ENCODE measurements at places on chromosomes 5 and 9.
A peak's percentile ranks its signal among the peaks of the same experiment; 100 is the strongest.

GRCh38 chr9:6923086-6923485 lies 165.3 kb downstream of the KDM4C start:
- DNase-seq: no peak

DNA sequence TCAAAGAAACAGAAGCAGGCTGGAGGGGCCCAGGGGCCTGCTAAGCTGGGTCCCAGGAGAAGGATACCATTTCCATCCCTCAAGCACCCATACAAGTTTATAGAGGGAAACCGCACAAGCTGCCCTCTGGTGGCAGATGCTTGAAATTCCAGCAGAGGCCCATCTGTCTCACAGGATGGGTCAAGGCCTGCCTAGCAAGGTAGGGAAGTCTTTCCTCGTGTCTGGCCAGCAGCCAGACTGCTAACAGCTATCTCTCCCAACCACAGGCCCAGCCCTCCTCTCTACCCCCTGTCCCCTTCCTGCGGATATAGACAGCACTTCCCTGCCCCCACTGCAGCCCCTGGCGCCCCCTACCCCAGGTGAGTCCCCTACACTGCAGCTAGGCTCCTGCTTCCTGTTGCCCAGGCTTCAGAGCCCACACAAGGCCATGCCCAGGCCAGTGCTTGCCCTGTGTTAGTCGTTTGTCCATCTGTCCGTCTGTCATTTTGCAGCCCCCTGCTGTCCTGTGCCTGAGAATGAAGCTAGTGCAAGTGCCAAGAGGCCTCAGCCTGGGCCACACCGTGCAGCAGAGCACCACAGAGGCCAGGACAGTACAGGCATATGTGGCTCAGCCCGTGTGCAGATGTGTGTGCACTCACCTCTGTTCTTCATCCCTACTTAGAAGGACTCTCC lies 26.2 kb downstream of the TCF7 start:
- no peak for DNase-seq

- no peak for DNase-seq
Measured at GRCh38 chr5:6287176-6287575, 91.2 kb downstream of the MED10 start.

GRCh38 chr9:30815585-30815984 lies 1568.9 kb upstream of the ACO1 start:
- DNase-seq: no peak

DNA sequence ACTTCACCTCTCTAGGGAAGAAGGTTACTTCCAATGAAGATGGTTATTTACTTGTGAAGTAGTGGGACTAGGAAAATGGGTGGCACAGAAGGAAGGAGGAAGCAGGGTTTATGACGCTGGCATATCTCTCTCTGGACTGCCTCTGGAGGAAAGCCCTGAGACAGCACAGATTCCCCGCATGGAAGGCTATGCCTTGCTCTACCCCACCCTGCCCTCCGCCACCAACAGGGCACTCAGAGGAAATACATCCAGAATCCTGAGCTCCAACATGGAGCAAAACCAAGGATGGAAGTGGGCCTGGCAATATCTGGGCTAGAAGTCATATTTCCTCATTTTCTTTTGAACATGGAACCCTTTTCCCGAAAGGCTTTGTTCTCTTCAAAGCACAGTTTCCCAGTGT lies 346.9 kb downstream of the ZSWIM6 start:
- no peak for DNase-seq

GRCh38 chr5:9500625-9501024 lies 45.2 kb downstream of the SEMA5A start:
- no peak for DNase-seq

DNA sequence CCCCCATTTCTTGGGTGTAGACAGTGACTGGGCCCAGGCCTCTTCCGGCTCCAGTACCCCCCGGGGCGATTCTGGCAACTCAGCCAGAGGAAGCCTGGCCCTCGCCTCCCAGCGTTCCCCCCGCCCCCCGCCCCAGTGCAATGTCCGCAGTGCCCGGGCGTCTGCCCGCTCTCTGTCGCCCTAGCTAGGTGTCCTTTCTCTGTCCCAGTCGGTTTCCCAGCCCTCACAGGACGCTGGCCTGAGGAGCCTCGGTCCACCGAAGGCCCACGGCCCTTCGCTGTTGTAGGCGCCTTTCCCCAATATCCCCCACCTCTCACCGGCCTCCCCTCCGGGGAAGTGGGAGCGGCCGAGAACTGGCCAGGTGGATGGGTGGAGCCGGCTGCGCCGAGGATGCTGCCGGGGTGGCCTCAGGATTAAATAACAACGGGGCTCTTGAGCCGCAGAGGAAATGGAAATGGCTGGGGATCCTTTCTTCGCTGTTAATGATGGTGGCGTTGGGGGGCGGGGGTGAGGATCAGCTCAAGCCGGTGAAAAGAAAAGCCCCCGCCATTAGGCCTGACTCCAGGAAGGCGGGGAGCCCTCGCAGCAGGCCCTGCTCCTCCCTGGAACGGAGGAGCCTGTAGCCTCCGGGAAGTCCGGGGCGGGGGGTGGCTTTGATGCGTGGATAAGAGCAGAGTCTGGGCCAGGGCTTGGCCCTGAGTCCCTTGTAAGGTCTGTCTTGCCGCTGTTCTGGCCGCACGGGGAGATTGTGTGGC lies 1.1 kb upstream of the SPRY4 start:
- DNase-seq: no peak

GRCh38 chr9:88197781-88198340 lies 59.6 kb upstream of the SPATA31C2 start:
- DNase-seq: no peak

GRCh38 chr9:93483497-93483896 lies 30.1 kb upstream of the FAM120AOS start:
- DNase-seq: no peak

DNA sequence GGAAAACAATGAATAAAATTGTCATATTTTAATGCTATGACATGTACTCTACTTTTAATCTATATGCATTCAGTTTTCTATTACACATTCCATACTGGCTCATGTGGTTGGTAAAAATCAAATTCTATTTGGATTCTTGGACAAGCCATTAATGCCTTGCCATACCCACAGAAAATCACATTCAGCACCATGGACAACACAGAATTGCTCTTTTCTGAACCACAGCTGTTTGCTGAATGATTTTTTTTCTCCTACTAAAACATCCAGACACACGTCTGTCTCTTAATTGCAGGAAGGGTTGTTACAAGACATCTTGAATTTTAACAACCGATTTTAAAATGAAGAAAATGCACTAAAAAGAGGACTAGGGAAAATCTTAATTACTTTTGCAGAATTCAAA lies 675.6 kb downstream of the BRINP1 start:
- DNase-seq: no peak

DNA sequence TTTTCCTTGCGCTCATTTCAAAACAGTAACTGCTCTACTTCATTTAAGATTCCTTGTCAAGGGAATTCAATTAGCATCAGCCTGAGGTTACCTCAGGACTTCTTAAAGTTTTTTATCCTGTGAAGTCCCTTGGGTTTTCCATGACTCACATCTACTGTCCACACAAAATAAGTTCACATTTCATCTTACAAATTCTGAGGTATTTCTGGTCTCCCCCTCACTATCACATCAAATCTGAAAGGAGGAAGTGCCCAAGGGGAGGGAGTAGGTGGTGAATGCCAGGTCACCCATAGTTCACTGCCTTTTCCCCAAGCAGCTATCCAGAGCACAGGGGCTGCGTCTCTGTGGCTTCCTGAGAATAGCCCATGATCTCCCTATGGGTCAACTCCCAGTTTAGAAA lies 227.1 kb upstream of the NREP start:
- no peak for DNase-seq

DNA sequence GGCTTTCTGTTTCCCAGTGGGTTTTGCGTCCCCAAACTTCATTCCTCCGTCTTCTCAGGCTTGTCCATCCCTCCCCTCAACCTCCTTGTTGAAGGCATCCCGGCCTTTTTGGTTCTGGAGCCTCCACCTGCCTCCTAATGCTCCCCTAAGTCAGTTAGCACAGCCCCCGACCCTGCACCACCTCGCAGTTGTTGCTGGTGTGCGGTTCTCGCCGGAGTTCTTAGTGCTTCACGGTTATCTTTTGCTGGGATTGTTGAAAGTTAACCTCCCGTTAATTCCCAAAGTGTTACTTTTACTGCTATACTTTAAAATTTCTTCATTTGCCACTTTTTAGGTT lies 447 bp downstream of the UBLCP1 start:
- DNase-seq: no peak

GRCh38 chr5:111271885-111272284 lies 47.7 kb downstream of the CAMK4 start:
- DNase-seq: no peak

- DNase-seq: peak; percentile 40
Measured at GRCh38 chr9:37464426-37465248, 613 bp downstream of the ZBTB5 start.

GRCh38 chr5:7391215-7391614 lies 4.7 kb upstream of the ADCY2 start:
- DNase-seq: no peak

- DNase-seq: no peak
Measured at GRCh38 chr9:5292141-5292540, 12.4 kb downstream of the RLN2 start.

DNA sequence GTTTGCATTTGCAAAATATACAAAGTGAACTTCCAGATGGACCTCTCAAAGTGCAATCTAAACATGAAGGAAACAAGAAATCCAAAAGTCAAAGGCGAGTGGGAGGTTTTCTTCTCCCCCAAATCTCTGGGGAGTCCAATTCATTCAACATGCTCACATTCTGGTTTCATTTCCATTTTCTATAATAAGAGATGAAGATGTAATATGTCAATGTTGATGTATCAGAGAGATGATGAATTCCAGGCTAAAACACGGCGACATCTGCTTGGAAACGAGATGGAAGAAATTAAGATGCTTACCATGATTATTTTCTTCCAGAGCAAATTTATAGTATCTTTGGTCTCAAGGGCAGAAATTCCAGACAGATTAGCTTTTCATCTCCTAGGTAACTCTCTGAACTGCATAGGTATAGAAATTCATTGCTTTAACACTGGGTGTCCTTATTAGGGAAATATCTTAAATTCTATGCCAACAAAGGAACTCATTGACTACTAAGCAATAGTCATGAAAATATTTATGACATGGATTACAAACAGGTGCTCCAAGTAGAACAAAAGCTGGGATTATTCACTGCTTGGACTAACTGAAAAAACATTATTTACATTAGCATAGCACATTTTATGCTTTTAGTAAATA lies 287.9 kb downstream of the SEC61B start:
- DNase-seq: no peak

- DNase-seq: no peak
Measured at GRCh38 chr5:176440927-176441706, 7.1 kb upstream of the FAF2 start.

DNA sequence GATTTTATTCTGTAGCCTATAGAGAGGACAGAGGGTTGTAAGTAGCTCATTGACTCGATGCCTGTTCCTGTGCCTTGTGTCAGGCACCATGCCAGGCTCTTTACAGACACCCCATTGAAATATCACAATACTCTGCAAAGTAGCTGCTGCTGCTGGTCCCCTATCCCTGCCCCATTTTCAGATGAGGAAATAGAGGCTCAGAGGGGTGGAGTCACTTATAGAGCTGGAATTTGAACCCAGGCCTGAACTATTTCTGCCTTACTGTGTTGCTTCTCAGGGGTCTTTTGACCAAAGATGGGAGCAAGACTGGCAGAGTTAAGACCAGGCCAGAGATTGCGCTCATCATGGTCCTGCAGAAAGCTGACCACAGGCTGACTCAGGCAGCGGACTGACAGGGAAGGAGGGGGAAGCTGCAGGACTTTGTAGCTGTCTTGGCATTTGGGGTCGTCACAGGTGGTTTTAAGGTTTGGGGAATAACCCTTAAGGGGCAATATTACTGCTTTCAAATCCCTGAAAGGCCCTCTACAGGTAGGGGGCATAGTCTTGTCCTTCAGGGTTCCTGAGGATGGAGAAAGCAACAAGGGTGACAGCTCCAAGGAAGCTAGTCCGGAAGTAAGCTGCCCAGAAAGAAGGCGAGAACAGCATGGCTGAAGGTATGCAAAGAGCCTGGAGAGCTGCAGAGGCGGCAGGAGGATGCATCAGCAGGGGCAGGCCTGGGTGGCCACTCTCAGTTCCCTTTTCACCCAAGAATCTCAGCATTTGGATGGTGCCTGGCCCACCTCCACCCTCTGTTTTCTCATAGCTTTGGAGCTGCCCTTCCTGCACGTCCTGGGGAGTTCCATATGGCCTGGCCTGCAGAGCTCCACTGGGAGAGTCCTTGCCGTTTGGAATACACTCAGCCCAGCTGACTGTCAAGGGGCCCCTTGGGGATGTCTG lies 18.3 kb upstream of the NDST1 start:
- DNase-seq: no peak

- DNase-seq: no peak
Measured at GRCh38 chr9:13779106-13779505, 499.6 kb upstream of the MPDZ start.

DNA sequence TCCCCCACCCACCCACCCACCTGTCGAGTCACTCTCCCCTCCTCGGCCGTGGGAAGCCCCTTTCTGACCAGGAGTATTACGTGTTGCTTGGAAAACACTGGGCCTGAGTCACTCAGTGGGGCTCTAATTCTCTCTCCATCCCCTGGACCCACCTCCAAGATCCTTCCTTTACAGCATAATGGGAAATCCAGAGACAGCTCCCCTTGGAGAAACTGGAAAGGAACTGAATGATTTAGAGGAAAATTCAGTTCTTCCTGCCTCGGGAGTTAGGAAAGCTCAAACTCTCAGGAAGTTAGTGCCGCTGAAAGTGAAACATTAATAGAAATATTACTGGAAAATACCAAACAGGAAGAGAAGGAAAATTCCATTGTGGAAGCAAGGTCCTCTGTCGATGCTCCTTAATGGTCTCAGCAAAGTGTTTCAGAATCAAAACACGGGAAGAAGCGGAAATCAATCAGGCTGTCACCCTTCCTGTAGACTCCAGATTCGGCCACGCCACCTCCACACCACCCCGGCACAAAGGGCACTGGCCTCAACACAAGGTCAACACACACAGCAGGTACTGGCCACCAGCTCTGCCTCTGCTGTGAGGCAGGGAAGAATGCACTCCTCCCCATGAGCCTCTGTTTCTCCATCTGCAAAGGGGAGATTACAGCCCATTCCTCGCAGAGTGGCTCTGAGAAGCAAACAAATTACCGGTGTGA lies 9.6 kb downstream of the SHB start:
- DNase-seq: no peak

- no peak for DNase-seq
Measured at GRCh38 chr5:167639273-167639672, 652.2 kb upstream of the WWC1 start.

All from stimulated activated CD4-positive, alpha-beta T cell treated with anti-CD3 and anti-CD28 coated beads, Interleukin-1b, Interleukin-23, amount 100 ng/mL, for 1 hour (primary cell).